ENCODE measurements at places on chromosomes 7 and 10.

DNA sequence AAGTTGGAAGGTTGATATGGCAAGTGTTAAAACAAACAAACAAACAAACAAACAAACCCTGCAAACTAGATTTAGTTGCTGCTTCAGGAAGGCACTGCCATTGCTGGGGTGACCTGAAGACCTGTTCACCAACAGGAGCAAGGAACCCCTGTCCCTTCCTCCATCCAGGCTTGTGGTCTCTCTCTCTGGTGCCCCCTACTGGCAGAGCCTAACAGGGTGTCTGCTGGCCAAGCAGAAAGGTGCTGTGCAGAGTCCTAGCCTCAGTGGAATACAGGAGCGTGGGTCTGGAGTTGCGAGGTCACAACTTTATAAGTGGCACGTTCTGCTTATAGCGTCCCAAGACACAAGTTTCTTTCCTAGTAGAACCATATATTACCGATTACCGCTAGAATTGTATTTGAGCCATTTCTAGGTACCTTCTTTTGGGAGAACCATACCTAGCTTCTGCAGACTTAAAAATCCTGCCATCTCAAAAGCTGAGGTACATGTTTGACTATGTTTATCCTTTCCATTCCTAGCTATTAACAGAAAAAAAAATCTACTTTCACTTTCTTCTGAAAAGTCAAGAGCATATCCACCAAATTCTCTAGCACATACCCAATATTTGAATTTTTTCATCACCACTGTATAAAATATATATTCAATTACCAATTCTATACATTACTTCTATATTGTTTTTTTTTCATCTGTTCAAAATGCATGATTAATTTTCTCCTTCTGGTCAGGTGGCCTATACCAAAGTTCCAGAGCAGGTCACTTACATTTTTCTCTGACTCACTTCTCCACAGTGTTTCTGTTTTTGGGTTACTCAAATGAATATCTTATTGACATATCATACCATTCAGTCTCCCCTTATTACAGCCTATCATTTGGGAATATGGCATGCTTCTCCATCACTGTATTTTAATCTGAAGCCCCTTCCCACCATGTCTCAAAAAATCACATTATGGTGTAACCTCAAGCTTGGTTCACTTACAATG lies 29.1 kb upstream of the CALD1 start:
- peak; percentile 41 for DNase-seq

GRCh38 chr7:123096434-123096833 lies 100.9 kb upstream of the TAS2R16 start:
- no peak for DNase-seq

- DNase-seq, result no peak
Observed at GRCh38 chr7:42960762-42961161, 28.6 kb downstream of the MRPL32 start.

- no peak for DNase-seq
Observed at GRCh38 chr10:86229811-86230556, 136.6 kb downstream of the GRID1 start.

GRCh38 chr7:1193593-1194424 lies 33.8 kb upstream of the ZFAND2A start:
- DNase-seq, result peak; percentile 5

Data from OCI-M1 (cell line).